Activated CD4-positive, alpha-beta memory T cell treated with anti-CD3 and anti-CD28 coated beads for 36 hours (primary cell): ENCODE measurements at places on chromosomes 4 and X. TPM values are rescaled to one million over a fixed set of nuclear protein-coding genes. Genes with fewer than 3 reads are reported as not detected.

DNA sequence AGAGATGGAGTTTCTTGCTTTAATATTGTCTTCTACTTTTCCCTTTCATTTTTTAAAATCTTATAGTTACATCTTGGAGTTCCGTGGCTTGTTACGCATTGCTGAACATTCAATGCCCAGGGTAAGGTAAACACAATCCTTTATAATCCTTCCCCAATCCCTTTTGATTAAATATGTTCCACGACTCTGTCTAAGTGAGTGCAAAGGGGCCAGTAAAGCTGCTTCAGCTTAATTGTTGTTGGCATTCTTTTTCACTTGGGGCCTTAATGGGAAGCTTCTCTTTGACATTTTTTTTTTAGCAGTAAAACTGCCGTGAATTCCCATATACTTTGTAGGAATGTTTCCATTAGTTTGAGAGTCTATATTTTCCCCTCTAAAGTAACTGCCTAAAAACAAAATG, 1028.1 kb downstream of the C4orf33 start:
- DNase-seq, result no peak
- no peak overlapping the region for H3K4me3 ChIP-seq
- H3K27ac ChIP-seq, result no peak overlapping the region
- no peaks in the 10 kb centered on the region for H3K4me1 ChIP-seq
- H3K36me3 ChIP-seq, result no peaks in the 10 kb centered on the region
- no peaks in the 10 kb centered on the region for H3K27me3 ChIP-seq

DNA sequence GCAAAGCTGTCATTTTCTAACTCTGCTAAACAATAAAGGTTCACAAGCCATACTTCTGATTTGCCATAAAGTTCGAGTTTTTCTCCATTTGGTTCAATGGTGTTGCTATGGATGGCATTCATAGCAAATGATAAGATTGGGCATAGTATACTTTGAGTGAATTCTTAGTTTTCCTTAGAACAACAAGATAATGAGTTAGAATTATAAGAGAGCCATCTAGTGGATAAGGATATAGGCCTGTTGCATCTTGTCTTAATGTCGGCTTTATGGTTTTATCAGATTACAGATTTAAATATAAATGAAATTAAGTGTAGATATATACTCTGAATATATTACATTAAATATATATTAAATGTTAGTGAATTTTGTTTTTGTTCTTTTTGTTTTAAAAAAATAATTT, 644.6 kb downstream of the IL1RAPL1 start:
- H3K27ac ChIP-seq, result no peak overlapping the region
- H3K4me3 ChIP-seq, result no peak overlapping the region
- no peaks in the 10 kb centered on the region for H3K36me3 ChIP-seq
- DNase-seq, result no peak
- no peaks in the 10 kb centered on the region for H3K27me3 ChIP-seq
- no peaks in the 10 kb centered on the region for H3K4me1 ChIP-seq

- H3K36me3 ChIP-seq, result no peaks in the 10 kb centered on the region
- peaks cover 10% of the 10 kb centered on the region for H3K27me3 ChIP-seq
- H3K4me3 ChIP-seq, result no peak overlapping the region
- no peaks in the 10 kb centered on the region for H3K4me1 ChIP-seq
Measured at GRCh38 chr4:67885762-67886161, 2.0 kb upstream of the TMPRSS11D start.

DNA sequence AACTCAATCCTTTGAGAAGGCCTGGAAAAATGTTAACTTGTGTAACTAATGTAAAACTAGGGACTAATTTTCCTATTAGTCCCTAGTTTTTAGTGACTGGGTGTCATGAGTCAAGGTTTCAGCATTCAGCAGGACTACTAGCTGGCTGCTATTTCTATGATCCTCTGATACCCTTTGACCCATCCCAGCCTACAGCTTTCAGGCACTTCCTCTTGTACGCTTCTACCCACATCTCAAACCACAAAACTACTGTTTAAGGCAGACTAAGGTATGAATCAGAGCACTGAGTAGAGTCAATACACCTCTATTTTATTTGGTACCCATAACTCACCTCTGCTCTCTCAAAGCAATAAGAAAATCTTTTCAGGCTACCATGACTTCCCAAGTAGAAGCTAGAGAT, 809.6 kb downstream of the PDHA2 start:
- no peaks in the 10 kb centered on the region for H3K27me3 ChIP-seq
- H3K4me3 ChIP-seq, result no peak overlapping the region
- no peaks in the 10 kb centered on the region for H3K36me3 ChIP-seq
- H3K4me1 ChIP-seq, result no peaks in the 10 kb centered on the region
- H3K27ac ChIP-seq, result no peak overlapping the region

DNA sequence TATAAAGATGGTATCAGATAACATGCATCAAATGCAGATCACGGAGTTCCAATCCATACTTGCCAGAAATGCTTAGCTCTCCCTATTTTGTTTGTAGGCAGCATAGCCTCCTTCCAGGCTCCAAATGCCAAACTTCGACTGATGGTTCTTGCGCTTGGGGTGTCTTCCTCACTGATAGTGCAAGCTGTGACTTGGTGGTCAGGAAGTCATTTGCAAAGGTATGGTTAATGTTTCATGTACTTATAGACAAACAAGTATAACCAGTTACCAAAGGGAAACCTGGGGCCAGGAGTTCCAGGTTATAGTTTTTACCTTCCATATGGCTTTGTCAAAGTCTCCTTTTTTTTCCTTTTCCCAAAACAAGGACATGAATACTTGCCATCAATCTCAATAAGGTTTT, 5.3 kb downstream of the CWH43 start:
- no peak overlapping the region for H3K4me3 ChIP-seq
- H3K27ac ChIP-seq, result no peak overlapping the region
- H3K4me1 ChIP-seq, result no peaks in the 10 kb centered on the region
- no peaks in the 10 kb centered on the region for H3K36me3 ChIP-seq

DNA sequence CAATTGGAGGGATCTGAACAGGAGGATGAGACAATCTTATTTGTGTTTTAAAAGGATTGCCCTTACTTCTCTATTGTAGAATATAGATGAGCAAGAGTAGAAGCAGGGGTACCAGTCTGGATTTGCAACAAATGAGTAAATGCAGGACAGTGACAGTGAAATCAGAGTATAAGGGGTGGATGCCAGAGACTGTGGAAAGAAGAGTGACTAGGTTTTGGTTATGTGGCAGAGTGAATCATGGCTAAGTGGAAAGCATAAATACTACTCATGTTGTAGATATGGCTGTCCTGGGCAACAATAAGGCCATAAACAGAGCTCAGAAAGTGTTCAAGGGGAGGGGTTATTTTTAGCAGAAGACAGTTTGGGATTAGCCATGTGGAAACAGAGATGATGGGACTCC, 6.0 kb upstream of the VSIG4 start:
- peaks cover 33% of the 10 kb centered on the region for H3K4me1 ChIP-seq
- H3K4me3 ChIP-seq, result peak overlapping the region; percentile 33
- no peaks in the 10 kb centered on the region for H3K27me3 ChIP-seq
- no peak for DNase-seq
- no peaks in the 10 kb centered on the region for H3K36me3 ChIP-seq

- no peaks in the 10 kb centered on the region for H3K27me3 ChIP-seq
- DNase-seq, result no peak
- H3K4me1 ChIP-seq, result no peaks in the 10 kb centered on the region
- H3K4me3 ChIP-seq, result no peak overlapping the region
- no peaks in the 10 kb centered on the region for H3K36me3 ChIP-seq
- no peak overlapping the region for H3K27ac ChIP-seq
Measured at GRCh38 chr4:82201303-82201702, 172.5 kb downstream of the HNRNPD start.

DNA sequence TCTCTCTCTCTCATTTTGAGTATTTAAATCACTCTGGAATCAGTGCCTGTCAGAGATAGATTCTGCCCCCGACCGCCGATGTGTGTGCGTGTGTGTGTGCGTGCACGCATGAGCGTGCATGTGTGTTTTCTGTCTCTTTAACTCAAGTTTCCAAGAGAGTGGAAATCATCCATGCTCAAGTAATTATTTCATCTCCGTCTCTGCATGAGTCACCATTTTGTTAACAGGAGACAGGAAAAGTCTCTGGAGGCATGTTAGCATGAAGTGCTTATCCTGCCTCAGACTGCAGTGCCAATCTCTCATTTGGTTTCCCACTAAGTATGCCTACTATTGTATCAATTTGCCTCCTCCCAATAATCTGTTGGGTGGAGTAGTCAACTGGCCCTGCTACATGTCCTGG, 182.9 kb upstream of the NHS start:
- no peak for DNase-seq
- no peaks in the 10 kb centered on the region for H3K36me3 ChIP-seq
- no peak overlapping the region for H3K4me3 ChIP-seq

- H3K4me3 ChIP-seq, result no peak overlapping the region
- no peak overlapping the region for H3K27ac ChIP-seq
- no peaks in the 10 kb centered on the region for H3K27me3 ChIP-seq
- no peak for DNase-seq
- peaks cover 7% of the 10 kb centered on the region for H3K4me1 ChIP-seq
Measured at GRCh38 chrX:154402622-154403127, 4.5 kb downstream of the RPL10 start.

DNA sequence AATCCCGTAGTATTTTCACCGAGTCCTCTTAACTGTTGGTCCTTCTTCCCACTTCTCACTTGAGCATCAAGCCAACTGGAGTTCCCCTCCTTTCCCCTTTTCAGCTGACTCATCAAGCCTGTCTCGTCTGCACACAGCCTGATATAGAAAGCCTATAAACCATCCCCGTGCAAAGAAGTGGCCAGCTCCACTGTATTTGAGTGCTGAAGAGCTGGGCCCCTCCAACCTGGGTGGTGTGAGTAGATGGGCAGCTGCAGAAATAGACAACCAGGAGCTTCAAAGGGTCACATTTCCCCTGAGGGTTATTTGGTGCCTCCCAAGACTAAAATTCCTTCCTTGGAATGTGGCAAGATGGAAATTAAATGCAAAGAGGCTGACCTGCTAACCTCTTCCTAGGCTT, 199.7 kb downstream of the HS6ST2 start:
- no peak for DNase-seq
- no peaks in the 10 kb centered on the region for H3K4me1 ChIP-seq
- no peaks in the 10 kb centered on the region for H3K36me3 ChIP-seq
- no peak overlapping the region for H3K4me3 ChIP-seq
- H3K27ac ChIP-seq, result no peak overlapping the region

- H3K27ac ChIP-seq, result no peak overlapping the region
- no peaks in the 10 kb centered on the region for H3K36me3 ChIP-seq
- no peak for DNase-seq
- no peak overlapping the region for H3K4me3 ChIP-seq
- peaks cover 38% of the 10 kb centered on the region for H3K27me3 ChIP-seq
- H3K4me1 ChIP-seq, result no peaks in the 10 kb centered on the region
Measured at GRCh38 chr4:77473509-77473908, 132.1 kb upstream of the CXCL13 start.

DNA sequence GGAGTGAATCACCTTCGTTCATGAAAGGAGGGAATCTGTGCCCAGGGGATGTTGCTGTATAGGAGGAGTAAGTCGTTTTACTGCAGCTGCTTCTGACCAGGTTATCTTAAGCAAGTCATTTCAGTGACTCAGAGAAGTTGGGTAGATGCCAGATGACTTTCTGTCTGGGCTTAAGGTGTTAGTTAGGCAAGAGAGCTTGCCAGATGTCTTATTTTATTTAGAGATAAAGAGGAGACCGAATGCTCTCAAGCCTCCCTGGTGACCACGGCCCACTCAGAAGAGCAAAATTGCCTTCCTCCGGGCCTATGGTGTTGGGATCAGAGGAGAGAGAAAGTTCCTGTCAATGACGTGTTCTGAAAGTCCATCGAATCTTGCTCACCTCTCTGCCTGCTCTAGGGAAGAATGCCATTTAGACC, 16.3 kb upstream of the ZNF827 start:
- H3K36me3 ChIP-seq, result no peaks in the 10 kb centered on the region
- peaks cover 8% of the 10 kb centered on the region for H3K27me3 ChIP-seq
- H3K27ac ChIP-seq, result no peak overlapping the region
- H3K4me1 ChIP-seq, result peaks cover 4% of the 10 kb centered on the region

DNA sequence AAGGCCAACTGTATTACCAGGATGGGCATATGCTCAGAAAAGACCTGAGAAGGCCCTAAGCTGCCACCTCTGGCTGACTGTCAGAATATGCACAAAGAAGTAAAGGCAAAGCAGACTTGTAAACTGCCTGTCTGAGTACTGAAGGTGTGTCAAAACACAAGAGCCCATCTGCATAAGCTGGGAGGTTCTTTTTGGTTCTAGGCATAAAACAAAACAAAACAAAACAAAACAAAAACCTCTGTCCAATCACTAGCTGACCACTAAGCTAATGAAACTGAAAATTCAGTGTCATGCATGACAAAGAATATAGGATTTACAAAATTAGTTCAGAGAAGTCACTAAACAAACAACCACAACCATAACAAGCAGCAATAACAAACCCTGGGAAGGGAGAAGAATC, 20.6 kb downstream of the SH3D19 start:
- H3K27ac ChIP-seq, result no peak overlapping the region
- no peaks in the 10 kb centered on the region for H3K27me3 ChIP-seq
- no peaks in the 10 kb centered on the region for H3K4me1 ChIP-seq
- H3K36me3 ChIP-seq, result no peaks in the 10 kb centered on the region
- no peak for DNase-seq

DNA sequence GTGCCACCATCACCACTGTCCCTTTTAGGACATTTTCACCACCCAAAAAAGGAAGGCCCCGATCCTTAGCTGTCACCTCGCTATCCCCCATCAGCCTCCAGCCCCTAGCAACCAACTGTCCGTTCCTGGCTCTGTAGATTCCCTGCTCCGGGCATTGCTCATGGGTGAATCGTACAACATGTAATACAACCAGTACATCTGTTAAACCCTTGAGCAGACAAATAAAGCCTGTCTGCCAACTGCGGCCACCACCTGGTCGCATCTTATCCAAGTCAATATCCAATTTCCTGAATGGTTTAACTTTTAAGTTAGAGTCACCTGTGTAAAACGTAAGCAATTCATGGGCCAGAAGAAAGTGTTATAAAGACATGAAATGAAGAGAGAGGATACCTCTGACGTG, 251.9 kb downstream of the AFAP1 start:
- no peak overlapping the region for H3K27ac ChIP-seq
- DNase-seq, result no peak
- H3K4me3 ChIP-seq, result no peak overlapping the region
- no peaks in the 10 kb centered on the region for H3K36me3 ChIP-seq
- no peaks in the 10 kb centered on the region for H3K27me3 ChIP-seq

DNA sequence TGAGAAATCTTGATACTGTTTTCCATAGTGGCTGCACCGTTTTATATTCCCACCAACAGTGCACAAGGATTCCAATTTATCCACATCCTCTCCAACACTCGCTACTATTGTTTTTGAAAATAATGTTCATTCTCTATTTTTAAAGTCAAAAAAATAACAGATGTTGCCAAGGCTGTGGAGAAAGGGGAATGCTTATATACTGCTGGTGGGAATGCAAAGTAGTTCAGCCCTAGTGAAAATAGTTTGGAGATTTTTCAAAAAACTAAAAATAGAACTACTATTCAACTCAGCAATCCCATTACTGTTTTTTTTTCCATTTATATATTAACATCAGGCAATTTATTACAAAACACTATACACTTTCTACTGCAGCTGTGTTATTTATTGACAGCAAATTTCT, 208.7 kb downstream of the CBLL2 start:
- no peak overlapping the region for H3K27ac ChIP-seq
- DNase-seq, result no peak
- no peaks in the 10 kb centered on the region for H3K36me3 ChIP-seq
- H3K4me3 ChIP-seq, result no peak overlapping the region

GRCh38 chr4:121360495-121360894, 20.3 kb downstream of the QRFPR start:
- peaks cover 5% of the 10 kb centered on the region for H3K4me1 ChIP-seq
- H3K4me3 ChIP-seq, result no peak overlapping the region
- no peak for DNase-seq
- H3K27me3 ChIP-seq, result peaks cover 6% of the 10 kb centered on the region
- H3K27ac ChIP-seq, result no peak overlapping the region

The TLR2 gene
- 1.6 TPM for total RNA-seq

The EVC2 gene
- 1.7 TPM for total RNA-seq

The QRFPR gene
- not detected for total RNA-seq

The CFP gene
- total RNA-seq, result 3.4 TPM

The NAA15 gene
- 91.2 TPM for total RNA-seq
